Left cardiac atrium (tissue), 4 donors: ENCODE measurements at places on chromosomes 12 and 14. TPM values are rescaled to one million over a fixed set of nuclear protein-coding genes. Genes with fewer than 3 reads are reported as not detected.

DNA sequence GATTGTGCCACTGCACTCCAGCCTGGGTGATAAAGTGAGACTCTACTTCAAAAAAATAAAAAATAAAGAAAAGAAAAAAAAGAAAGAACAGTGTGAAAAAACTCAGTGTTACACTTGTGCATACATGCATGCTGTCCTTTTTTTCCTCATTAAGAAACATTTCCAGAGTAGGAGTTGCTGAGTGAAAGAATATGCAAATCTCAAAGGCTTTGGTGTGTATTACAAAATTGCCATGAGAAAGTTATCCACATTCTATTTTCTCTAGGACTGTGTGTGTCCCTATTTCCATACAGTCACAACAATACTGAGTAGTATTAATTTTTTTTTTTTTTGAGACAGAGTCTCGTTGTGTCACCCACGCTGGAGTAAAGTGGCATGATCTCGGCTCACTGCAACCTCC, 830 bp upstream of the A2ML1 start:
- DNase-seq = no peak

- DNase-seq = no peak
Measured at GRCh38 chr14:97206916-97207315, 409.7 kb downstream of the VRK1 start.

GRCh38 chr14:68568907-68569897, 223.7 kb downstream of the ZFP36L1 start:
- no peak for DNase-seq

DNA sequence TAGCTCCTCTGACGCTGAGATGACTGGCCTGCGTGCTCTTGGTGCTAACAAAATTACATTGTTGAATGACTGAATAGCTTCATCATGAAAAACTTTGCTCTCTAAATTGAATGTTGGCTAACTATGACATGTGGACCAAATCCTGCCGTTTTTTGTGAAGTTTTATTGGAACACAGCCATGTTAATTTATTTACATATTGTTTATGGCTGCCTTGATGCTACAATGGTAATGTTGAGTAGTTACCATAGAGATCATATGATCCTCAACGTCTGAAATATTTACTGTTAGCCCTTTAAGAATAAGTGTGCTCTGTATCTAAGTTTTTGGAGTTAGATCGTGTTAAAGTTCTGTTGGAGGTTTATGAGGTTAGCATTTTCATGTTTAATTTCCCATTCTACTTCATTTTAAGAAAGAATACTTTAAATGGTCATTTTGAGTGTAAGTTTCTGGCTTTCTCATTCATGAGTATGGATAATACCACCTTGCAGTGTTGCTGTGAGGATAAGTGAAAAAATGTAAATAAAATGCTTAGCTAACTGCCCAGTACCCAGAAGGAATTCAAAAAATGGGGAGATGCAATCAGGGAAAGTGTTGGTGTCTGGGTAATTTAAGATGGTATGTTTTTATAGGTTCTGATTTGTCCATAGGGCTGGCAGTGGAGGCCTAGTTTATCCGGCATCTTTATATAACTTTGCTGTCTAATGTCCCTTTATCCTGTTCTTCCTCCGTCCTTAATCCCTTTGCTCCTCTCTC, 35.3 kb downstream of the NUBPL start:
- no peak for DNase-seq

- DNase-seq = no peak
Measured at GRCh38 chr12:24373004-24373403, 423.5 kb upstream of the SOX5 start.

- no peak for DNase-seq
Measured at GRCh38 chr14:26966908-26967307, 369.1 kb upstream of the NOVA1 start.

DNA sequence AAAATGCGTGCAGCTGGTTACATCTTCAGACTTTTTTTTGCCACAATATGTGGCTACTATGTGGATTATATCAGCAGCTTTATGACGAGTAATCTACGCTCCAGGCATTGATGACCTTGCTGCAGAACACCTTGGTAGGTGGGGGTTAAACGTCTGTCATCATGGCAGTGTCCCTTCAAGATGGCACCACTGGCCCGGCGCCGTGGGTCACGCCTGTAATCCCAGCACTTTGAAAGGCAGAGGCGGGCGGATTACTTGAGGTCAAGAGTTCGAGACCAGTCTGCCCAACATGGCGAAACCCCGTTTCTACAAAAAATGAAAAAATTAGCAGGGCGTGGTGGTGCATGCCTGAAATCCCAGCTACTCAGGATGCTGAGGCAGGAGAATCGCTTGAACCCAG, 177.5 kb downstream of the AEBP2 start:
- DNase-seq = no peak

- DNase-seq = no peak
Measured at GRCh38 chr14:94377866-94378470, 10.4 kb downstream of the SERPINA1 start.

The DTX1 gene
- 6.3 TPM for total RNA-seq
